Lower leg skin (tissue), 4 donors: ENCODE measurements at places on chromosomes 1 and 21.

GRCh38 chr1:101190441-101190840, 46.4 kb upstream of the S1PR1 start:
- no peak for DNase-seq

DNA sequence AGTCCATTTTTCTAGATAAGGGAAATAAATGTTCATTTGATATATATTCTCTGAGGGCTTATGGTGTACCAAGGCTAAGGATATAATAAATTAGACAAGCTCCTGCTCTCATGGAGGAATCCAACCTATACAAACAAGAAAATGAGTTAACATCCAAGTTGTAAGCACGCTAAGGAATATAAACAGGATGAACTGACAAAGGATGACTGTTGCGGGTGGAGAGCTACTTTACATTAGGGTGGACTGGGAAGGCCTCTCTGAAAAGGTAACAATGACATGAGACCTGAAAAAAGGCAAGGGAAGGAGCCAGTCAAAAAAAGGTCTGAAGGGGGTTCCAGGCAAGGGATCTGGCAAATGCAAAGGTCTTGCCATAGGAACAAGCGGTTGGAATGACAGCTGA, 3.1 kb downstream of the BCAR3 start:
- DNase-seq, result no peak

DNA sequence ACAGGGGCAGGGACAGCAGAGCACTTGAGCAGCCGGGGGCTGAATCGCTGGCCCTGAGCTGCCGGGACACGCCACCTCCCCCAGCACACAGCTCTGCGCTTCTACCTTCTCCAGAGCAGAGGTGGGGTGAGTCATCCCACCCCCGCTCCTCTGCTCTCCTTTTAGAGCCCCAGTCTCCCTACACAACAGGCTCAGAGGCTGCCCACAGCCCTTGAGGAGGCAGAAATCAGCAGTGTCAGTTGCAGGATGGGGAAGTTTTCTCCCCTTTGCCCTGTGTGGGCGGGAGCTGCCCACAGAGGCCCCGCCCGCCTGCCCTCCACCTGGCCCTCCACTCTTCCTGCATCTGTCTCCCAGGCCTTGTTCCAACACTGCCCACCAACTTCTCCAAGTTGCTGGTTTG, 94.6 kb downstream of the STUM start:
- no peak for DNase-seq

DNA sequence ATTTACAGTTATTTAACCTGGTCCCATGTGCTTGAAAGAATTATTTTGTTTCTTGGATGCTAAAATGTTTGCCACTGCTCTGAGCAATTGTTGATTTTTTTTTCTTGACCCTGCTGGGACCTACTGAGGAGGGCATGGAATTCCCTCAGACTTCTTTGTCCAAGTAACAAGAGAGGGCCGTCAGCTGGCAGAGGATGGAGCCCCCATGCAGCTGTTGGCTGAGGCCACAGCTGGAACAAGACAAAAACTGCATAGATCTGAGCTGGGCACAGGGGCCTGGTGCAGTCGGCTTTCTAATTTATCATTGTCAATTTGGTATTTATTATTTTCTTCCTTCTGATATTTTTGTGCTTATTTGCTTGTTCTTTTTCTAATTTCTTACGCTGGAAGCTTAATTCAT, 39.6 kb upstream of the ABCG1 start:
- DNase-seq, result no peak

GRCh38 chr1:51630393-51630792, 13.5 kb downstream of the OSBPL9 start:
- DNase-seq, result no peak

DNA sequence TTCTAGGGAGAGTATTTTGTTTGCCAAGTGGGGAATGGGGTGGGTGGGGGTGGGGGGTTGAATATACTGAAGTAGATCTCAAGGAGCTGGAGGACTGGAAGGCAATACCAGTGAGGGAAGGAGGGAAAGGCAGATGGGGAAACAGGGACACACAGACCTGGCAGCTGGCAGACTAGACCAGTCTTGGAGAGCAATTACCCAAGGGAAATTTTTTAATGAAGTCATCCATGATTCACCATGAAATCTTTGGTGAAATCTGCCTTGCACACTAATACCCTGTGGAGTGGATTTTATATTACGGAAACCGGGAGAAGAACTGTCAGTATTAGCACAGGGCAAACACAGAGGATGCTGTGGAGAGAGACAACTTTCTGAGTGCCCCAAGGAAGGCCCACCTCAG, 29.7 kb upstream of the MARK1 start:
- no peak for DNase-seq

DNA sequence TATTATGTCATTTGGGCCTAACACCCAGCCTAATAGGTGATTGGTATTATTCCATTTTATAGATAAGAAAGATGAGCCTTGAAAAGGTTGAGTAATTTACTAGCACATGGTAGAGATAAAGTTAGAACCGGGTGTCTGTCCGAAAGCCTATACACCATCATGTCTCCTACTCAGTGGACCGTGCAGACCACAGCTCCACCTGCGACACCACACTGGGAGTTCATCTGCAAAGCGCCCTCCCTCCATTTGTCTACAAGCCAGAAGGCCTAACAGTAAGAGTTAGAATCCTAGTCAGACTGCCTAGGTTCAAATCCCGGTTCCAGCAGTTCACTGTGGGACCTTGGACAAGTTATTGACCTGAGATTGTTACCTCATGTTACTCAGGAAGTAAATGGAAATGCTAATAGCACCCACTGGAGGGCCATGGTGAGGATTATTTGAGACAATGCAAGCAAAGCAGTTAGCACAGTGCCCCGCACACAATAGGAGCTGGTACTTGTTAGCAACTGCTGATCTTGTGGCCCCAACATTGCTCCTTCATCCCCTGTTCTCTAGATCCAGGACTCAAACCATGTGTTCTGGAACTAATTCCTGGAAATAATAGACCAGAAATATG, 20.5 kb downstream of the ARMH1 start:
- no peak for DNase-seq

DNA sequence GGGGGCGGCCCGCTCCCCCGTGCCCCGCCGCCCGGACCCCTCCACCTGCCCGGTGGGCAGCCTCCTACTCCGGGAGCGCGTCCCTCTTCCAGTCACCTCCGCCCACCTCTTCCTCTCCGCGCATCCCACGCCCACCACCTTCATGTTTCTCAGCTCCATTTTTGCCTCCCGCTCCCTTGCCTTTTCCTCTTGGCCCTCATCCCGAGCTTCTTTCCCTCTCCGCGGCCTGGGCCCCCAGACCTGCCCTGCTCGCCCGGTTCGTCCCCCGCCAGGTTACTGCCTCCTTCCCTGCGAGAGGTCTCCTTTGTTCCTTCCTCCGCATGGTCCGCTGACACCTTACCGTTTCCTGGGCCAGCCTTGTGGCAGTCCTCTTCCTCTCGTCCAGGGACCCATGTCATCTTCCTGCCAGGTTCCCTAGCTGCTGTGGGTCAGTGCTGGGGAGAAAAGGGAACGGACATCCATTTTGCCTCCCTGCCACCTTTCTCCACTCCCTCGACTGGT, 563 bp downstream of the QSOX1 start:
- no peak for DNase-seq
